Esophagus mucosa (tissue), 1 donor: ENCODE measurements at places on chromosomes 5 and 9. TPM values are rescaled to one million over a fixed set of nuclear protein-coding genes. Genes with fewer than 3 reads are reported as not detected.

- ATAC-seq: no peak
Observed at GRCh38 chr5:126104341-126104740, 318.9 kb upstream of the GRAMD2B start.

DNA sequence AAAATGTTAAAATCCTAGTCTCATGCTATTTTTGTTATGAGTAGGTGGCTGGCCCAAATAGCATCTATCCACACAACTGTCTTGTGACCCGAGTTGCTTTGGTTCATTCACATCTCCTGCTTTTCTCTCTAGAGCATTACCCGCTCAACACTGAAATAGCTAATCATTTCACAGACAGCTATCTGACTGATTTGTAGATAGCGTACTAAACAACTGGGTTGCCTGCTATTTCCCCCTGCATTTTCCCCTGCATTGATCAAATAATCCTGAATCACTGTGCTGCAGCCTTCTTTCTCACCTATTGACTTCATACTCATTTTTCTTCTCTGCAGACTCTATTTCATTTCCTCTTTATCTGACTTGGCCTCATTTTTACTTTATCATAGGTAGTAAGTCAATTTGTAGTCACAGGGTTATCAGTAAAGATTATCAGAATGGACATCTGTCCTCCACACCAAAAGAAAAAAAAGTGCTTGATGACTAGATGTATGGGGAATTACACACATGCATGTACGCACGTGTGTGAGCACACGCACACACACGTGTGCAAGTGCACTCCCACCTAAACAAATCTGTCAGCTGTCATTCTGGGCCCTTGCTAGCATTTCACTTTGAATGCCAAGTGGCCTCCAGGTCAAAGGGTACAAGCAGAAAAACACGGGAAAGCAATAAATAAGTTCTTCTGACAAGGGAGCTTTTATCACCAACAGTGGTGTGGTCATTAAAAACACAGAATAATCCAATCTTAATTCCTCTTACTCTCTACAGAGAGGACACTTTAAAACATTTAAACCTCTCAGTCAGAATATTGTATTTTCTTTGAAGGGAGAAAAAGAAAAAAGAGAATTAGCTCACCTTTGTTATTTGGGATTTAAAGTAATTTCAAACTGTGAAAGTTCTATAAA, 501.6 kb downstream of the EFNA5 start:
- ATAC-seq: no peak

DNA sequence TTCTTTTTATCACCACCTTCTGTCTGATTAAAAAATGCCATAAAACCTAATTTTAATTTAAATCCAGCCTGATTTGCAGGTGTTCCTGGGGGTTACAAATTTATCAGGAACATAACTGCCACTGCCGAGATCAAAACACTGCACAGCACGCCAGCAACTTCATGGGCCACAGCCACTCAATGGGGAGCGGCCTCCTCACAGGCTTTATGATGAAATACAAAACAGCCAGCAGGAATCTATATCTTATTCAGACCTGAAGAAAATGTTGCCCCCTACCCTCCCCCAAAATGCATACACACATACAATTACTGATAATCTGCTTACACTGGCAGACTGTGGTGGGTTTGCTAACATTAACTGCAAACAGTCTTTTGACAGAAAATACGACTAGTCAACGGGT, 151.7 kb upstream of the POU5F2 start:
- no peak for ATAC-seq

- peak; percentile 86 for ATAC-seq
Observed at GRCh38 chr9:77433675-77434445, 214.3 kb downstream of the GNA14 start.

GRCh38 chr5:133851521-133851920, 116.9 kb downstream of the C5orf15 start:
- ATAC-seq: no peak

DNA sequence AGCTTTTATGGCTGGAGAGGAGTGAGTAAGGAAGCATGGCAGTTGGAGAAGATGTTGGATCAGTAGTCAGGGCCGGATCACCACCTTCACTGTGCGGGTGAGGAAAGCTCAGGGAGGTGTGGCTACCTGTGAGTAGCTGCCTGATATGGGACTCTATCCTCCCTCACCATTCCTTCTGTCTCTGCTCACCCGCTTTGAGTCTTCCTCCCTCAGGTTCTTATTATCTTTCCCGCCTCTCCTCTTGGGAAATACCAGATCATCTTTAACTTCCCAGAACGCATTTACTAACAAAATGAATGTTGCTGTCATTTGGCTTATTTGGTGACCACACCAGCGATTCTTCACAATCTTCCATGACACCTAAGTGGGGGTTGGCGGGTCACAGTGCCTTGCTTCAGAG, 140.7 kb upstream of the GPR151 start:
- no peak for ATAC-seq

DNA sequence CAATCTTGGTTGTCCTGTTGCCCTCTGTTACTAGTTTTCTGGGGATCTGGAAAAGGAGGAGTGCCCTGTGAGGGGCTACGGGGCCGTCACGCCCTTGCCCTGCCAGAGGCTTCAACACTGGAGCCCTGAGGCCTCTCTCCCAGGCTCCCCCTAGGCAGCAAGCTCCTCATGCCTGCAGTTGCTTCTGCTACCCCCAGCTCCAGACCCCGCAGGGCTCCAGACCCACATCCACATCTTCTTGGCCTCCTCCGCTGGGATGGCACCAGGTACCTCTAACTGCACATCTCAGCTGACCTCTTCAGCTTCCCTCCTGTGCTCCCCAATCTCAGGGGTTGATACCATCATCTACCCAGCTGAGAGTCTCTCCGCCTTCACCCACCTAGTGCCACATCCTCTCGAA, 116.0 kb downstream of the ZNF354C start:
- ATAC-seq: no peak

DNA sequence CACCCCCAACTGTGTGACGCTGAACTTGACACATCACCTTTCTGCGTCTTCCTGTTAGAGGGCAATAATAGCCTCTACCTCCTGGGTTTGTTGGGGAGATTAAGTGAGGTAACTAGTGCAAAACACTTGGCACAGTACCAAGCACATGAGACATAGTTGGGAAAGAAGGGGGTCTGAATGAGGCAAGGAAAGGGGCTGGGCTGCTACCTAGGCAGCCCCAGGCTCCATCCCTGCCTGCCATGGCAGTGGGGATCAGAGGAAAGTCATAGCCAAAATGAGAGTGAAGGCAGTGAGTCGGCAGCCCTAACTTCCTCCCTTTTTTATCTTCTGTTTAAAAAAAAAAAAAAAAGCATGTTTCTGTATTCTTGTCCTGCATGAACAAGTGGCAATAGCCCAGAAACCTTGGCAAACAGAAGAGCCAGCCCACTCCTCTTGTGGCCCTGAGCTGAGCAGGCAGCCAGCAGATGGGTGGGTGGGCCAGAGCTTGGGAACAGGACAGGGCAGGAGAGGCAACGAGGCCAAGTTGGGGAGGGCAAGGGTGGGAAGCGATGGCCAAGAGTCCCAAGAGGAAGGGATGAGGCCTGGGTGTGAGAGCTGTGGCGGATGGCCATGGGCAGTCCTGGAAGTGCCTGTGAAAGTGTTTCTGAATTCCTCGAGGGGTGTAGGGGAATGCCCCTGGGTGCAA, 11.4 kb downstream of the CAMK2A start:
- ATAC-seq: no peak

DNA sequence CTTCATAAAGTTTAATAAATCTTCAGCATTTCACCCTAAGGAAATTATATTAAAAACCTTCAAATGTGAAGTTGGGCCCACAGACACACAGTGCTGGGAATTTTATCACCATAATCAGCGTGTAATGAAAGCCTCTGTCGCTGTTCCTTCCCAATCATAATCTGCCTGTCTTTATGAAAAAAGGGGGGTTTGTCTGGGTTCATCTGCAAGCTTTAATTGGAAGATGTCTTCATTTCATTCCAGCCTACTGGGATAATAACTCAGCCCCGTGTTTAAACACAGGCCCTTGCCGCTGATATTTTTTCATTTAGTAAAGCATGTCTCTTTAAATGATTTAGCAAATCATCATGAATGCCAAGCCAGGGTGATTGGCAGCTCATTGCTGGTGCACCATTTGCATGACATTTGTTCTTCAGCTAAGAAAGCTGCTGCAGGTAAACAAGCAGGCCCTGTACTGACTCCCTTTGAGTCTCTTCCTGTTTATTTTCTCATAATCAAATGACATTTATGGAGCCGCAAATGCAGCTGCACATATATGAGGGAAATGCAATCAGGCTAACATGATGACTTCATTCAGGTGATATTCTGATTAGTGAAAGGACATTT, 362.9 kb upstream of the TLE4 start:
- no peak for ATAC-seq

DNA sequence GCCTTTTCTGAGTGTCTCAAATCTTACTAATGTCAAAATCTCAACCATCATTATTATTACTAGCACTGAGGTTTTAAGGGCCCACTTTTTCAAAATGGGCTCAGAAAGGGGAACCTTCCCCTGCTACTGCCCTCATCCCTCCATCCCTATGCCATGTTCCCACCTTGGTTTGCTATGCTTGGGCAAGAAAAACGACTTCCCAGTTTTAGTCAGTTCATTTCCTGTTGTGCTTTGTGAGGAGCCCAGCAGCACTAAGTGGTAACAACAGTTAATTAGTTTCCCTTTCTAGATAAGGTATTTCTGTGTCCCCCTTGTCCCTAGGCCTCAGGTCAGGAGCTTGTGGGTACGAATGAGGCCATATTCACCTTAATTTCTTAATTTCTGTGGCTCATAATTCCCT, 595.2 kb downstream of the RAB3C start:
- ATAC-seq: no peak

DNA sequence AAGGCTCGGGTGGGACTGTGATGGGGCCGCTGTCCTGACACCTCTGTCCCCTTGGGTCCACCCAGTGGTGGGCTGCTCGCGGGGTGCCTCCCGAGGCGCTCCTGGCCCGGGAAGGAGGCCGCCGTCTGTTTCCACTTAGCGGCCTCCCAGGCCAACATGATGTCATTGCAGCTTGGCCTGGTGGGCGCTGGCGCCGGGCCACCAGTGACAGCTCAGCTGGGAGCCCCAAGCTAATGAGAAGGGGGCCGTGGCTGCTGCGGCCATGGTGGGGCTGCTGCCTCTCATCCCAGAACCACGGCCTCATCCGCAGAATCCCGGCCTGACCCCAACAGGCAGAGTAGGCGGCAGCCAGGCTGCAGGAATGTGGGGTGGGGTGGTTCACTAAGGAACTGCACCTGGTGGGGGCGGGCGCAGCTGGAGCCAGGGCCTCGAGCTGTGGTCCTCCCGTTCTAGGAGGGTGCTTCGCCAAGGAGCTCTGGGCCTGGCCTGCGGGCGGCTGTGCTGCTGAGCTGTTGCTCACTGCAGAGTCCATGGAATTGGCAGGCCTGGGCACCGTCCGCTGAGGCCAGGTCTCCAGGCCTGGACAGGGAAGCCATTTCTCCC, 123.5 kb upstream of the COL5A1 start:
- ATAC-seq: no peak

GRCh38 chr5:139389701-139390638, at the start of gene MZB1:
TSS of gene MZB1 (minus strand) at chr5:139389913. CDS start at chr5:139389856, 57 bp downstream.
- ATAC-seq: peak; percentile 12

- no peak for ATAC-seq
Observed at GRCh38 chr5:114305402-114306207, 56.3 kb upstream of the KCNN2 start.

GRCh38 chr5:43193181-43193893, 1.3 kb downstream of the NIM1K start:
- peak; percentile 66 for ATAC-seq

DNA sequence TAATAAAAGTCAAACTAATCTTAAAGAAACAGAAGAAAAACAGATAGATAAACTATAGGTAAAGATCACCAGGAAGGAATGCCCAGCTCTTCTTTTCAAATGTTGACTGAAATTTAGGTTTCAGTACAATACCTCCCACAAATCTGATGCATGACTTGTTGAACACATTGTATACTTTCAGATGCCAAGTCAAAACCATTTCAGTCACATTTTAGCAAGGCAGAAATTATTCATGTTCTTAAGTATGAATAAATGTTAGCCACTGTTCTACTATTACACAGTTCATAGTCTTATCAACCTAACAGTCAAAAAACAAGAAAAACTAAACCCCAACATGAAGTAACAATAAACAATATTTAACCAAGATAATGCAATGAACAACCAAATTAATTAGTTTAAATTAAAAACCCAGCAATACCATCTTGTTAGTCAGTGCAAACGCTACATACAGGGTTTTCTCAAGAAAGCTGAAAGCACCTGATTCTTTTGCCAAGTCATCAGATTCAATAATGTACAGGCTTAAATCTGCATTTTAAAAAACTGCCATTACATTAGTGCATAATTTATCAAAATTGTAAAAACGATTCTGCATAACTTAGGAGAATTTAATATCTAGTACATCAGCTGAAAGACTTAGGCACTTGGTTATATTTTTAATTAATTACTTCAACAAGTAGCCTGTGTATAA, 20.0 kb upstream of the PDCL start:
- ATAC-seq: no peak

DNA sequence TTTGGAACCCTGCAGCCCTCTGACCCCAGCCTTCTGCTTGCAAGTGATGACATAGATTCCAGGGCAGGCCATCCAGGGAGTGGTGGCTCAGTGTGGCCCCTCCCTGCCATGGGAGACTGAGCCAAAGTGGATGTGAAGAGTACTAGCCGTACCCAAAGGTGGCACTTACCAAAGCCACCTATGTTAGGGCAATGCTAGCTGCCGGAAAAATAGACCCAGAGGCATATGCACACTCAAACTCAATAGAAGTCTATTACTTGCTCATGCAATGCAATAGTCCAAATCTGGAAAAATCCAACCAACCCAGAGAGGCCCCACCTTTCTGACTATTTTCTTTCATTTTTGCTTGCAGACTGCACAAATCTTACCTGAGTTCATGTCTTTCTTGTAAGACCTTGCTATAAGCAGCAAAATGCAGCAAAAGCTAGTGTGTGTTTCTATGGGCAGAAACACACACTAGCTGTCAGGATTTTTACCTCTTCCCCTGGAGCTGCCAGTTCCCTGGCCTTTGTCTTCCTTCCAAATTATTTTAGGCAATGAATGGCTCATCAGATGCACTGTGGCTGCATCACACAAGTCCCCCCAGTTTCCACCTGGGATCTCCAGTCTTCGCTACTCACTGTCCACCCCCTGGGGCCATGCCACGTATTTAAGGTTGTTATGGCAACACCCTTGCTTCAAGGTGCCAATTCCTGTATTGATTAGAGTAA, 74.0 kb downstream of the HRH2 start:
- no peak for ATAC-seq

- ATAC-seq: no peak
Observed at GRCh38 chr9:127875306-127875966, 2.0 kb downstream of the AK1 start.

The GRHPR gene
- 57.5 TPM for total RNA-seq

The MVB12B gene
- 2.5 TPM for total RNA-seq

The FAM221B gene
- total RNA-seq: not detected

The PAEP gene
- total RNA-seq: not detected

The FOXD4L3 gene
- total RNA-seq: not detected

The NR5A1 gene
- total RNA-seq: not detected

The KIF27 gene
- 2.5 TPM for total RNA-seq

The IL3 gene
- total RNA-seq: not detected

The SLC4A9 gene
- 0.08 TPM for total RNA-seq

The TMC1 gene
- 3.3 TPM for total RNA-seq
